ENCODE measurements at places on chromosomes 12 and 14.

GRCh38 chr12:109309381-109310246, 530 bp upstream of the FOXN4 start:
- DNase-seq: no peak

DNA sequence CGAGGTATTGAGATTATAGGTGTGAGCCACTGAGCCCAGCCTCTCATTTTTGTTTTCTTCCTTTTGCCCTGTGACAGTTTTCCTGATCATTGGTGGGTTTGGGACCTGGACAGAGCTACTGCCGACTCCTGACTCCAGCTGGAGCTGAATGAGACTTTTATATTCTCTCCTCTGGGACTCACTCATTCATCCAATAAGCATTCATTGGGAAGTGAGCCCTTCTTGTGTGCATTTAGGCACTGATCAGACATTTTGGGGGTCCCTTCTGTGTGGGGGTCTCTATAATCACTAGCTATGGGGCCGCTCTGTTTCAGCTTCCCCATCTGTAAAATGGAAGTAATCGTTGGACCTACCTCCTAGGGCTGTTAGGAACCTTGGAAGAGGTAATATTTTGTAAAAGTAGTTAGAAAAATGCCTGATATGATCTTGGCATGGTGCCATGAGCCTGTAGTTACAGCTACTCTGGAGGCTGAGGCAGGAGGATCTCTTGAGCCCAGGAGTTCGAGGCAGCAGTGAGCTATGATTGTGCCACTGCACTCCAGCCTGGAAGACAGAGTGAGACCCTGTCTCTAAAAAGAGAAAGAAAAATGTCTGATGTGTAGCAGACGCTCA, 7.2 kb downstream of the SH2B3 start:
- DNase-seq: no peak

DNA sequence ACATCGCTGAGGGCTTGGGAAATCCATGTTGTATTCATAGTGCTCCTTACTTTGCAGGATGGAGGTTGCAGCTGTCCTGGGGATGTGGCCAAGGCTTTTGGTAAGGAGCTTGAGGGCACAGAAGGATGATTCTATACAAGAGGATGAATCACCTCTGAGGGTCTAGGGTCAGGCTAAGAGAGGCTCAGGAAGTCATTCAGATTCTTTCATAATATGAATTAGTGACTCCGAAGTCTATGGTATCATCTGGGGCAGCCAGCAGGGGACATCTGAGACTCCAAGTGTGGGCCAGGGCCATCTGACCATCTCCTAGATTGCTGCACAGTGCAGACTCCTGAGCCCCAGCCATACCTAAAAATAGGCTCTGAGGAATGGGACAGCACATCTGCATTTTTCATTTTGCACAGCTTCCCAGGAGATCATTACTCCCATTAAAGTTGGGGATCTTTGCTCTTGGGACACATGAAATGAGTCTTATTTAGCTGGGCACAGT, 4.8 kb downstream of the GMPR2 start:
- DNase-seq: no peak

DNA sequence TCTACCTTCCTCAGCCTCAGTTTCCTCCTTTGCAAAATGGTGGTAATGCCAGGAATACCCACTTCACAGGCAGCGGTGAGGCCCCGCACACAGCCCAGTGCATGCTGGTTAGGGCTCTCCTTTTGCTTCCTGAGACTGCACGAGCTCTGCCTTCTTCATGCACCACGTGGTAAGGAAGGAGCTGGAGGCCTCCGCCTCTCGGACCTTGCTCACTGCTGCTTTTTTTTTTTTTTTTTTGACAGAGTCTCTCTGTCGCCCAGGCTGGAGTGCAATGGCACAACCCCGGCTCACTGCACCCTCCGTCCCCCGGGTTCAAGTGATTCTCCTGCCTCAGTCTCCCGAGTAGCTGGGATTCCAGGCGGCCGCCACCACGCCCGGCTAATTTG, 18.1 kb downstream of the TAMALIN start:
- peak; percentile 63 for DNase-seq

- DNase-seq: peak; percentile 8
Measured at GRCh38 chr12:7716381-7716780, 5.1 kb downstream of the DPPA3 start.

DNA sequence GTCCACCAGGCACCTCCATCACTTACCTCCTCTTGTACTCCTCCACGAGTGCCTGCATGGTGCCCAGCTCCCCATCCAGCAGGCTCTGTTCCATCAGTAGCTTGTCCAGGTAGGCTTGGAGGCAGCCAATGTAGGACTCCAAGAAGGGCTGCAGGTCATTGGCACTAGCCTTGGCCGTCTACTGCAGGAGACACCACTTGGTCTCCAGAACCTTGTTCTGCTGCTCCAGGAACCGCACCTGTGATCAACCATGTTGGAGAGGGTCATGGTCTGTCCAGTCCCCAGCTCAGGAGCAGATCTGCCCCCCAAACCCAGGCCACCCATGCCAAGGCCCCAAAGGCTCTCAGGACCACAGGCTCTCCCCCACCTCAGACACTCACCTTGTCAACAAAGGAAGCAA, 23.9 kb downstream of the KRT76 start:
- DNase-seq: no peak

DNA sequence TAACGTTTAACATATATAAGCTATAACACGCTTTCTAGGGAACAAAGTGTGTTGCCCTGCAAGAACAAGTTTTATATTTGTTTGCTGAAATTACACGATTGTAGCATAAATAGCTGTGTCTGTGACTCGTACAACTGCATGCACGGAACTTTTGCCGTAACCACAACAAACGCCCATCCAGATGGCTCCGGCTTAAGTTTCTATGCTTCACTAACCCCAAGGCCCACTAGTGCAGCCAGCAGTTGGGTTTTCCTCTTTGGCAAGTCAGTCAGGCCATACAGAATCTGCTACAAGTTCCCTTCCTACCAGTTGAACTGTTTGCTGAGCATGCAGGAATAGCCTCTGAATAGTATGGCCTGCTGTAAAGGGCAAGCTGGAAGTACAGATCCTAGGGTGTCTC, 12.1 kb downstream of the CSRP2 start:
- DNase-seq: peak; percentile 61

GRCh38 chr12:39127401-39127800, 222.0 kb upstream of the CPNE8 start:
- DNase-seq: peak; percentile 84

DNA sequence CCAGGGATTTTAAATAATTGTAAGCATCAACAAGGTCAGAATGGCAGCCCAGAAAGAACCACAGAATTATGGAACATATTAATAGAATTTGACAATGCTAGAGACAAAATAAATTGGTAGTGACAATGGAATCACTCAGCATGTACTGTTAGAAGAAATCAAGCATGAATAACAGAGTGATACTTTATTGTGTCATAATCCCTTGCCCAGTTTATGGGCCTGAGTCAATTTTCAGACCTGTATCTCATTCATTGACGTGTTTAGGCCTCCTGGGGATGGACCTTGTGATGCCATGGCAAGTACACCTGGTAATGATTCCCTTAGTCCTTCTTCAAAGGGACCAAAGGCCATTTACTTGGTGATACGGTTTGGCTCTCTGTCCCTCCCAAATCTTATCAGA, 12.8 kb upstream of the CCDC91 start:
- peak; percentile 14 for DNase-seq

DNA sequence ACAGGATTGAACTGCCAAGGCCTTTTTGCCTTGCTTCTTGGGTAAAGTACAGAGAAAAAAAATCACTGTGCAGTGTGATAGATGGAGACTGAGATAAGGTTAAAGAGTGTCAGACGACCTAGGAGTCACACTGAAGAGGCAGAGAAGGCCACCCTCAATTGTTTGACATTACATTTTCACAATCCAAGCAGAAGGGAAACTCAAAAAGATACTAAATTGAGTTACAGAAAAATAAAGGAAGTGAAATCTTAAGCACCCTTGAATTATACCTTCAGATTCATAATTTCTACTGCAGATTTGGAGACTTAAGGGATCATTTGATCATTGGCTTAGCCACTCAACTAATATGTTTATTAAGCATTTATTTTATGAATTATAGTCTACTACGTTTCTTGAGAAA, 97.1 kb downstream of the MYF5 start:
- DNase-seq: no peak

- peak; percentile 13 for DNase-seq
Measured at GRCh38 chr12:39905152-39905551, 200.7 kb downstream of the SLC2A13 start.

DNA sequence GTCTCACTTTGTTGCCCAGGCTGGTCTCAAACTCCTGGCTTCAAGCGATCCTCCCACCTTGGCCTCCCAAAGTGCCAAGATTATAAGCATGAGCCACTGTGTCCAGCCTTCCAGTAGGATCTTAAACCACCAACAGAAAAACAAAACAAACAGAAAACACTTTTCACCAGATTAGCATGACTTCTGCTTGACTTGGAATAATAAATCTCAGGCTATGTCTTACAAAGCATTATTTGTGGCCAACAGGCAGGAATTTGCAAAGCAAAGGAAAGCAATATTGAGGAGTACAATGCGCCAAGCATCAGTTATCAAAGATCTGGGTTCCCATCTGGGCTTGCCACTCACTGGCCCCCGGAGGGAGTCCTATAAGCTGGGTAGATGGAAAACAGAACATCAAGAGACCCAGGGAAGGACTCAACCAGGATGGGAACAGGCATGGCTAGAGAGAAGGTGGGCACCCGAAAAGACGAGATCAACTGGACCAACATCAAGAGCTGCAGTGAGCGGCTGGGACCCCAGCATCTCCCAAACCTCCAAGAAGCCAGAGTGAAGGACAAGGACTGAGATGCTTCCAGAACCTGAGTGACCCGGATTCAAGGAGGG, 101.2 kb downstream of the TMEM30B start:
- no peak for DNase-seq

GRCh38 chr12:34361721-34362316, 339.5 kb downstream of the ALG10 start:
- no peak for DNase-seq

DNA sequence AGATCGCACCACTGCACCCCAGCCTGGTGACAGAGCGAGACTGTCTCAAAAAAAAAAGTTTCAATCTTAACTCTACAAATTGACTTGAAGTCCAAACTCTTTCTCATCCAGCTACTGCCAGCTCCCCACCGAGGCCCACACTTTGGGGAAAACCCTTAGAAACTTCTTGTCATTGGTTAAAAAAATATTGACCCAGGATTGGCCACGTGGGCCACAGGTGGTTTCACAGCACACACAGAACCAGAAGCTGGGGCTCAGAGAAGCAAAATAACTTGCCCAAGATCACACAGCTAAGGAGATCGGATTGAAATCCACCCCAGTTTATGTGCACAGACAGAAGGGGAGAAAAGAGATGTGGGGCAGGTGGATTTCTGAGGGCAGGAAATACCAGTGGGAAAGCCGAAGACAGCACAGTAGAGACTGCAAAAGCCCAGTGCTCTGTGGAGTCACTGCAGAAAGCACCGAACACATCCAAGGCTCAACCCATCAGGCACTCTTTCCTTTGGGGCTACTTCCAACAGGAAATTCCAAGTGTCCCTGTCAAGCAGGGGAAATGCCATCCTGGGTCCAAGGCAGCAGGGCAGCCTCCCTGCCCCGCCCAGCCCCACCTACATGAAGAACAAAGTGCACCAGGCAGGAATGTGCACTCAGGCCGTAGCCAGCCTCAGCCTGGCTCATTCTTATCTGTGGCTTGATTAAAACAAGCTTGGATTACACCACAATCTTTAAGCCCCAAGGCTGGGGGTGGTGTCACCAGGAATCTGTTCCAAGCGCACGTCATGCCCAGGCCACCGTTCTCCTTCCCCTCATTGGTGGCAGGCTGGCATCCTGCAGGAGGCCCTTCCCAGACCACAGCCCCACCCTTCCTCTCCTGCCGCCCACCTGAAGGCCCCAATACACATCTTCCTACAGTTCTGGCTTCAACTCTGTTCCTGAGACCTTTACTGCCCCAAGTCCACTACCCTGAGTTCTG, 72.5 kb downstream of the ITPK1 start:
- peak; percentile 92 for DNase-seq

- no peak for DNase-seq
Measured at GRCh38 chr12:12519354-12519998, 43.2 kb downstream of the DUSP16 start.

- peak; percentile 82 for DNase-seq
Measured at GRCh38 chr12:47377414-47378221, 297.9 kb upstream of the AMIGO2 start.

DNA sequence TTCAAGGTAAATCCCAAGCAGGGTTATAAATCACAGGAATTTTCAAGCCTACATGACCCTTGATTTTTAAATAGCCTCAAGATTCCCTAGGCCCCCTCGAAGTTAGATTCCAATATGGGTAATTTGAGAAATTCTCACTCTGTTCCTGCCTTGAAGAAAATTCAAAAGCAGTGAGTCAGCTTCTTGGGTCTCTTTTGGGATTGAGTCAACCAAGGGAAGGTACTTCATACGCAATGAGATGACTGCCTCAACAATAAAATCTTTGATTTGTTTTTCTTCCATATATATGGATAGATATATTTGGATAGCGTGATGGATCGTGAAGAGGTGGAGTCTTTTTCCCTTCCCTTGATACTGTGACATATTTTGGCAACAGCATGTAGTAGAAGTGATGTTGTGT, 180.4 kb upstream of the ATP2B1 start:
- DNase-seq: peak; percentile 5

DNA sequence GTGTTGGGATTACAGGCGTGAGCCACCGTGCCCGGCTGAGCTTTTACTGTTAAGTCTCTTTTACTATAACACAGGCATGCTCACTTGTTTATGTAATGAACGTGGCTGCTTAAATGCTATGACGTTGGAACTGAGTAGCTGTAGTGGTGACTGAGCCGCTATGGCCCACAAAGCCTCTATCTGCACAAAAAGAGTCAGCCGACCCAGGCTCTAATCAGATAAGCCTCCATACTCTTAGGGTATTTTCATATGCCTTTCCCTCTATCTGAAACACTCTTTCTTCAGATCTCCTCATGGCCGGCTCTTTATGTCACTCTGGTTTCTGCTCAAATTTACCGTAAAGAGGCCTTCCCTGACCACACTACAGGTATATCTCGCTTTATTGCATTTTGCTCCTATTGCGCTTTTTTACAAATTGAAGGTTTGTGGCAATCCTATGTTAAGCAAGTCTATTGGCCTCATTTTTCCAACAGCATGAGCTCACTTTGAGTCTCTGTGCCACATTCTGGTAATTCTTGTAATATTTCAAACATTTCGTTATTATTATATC, 8.0 kb downstream of the SLC2A14 start:
- no peak for DNase-seq

GRCh38 chr14:106556665-106557289, 1030.4 kb downstream of the TMEM121 start:
- peak; percentile 53 for DNase-seq

DNA sequence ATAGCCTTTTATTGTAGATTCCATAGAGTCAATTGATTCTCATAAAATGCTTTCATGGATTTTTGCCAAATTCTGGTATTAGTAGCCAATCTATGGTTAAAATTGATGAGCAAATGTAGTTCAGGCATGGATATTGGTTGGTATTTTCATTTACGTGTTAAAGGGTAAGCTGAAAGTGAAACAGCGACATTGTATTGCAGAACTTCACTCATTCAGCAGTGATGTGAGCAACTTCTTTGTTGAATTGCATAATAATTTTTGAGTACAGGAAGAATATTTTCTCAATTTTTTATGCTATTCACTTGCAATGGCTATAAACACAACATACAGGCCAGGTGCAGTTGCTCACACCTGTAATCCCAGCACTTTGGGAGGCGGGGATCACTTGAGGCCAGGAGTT, 24.2 kb upstream of the FAM222A start:
- DNase-seq: no peak

Measured in kidney tubule cell (primary cell).